ENCODE measurements at places on chromosomes 16 and 17. TPM values are rescaled to one million over a fixed set of nuclear protein-coding genes. Genes with fewer than 3 reads are reported as not detected.

The PRPF8 gene
- polyA plus RNA-seq, result 260 TPM

The ARHGDIG gene
- 4.6 TPM for polyA plus RNA-seq

DNA sequence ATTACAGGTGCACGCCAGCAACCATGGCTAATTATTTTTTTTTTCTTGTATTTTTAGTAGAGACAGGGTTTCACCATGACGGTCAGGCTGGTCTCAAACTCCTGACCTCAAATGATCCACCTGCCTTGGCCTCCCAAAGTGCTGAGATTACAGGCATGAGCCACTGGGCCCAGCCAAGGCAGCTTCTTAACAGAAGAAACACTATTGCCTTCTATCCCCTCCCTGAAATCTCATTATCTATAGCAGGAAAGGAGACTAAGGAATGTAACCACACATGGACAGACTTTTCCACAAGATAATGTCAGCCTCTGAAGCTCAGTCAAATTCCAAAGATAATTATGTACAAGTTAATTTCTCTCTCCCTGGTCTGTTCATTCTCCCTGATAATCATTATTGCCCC, 5.7 kb upstream of the ZP2 start:
- DNase-seq, result no peak

The ABCC12 gene
- not detected for polyA plus RNA-seq

- no peak for DNase-seq
Measured at GRCh38 chr16:79407005-79407404, 193.5 kb downstream of the MAF start.

The MT1M gene
- 0.27 TPM for polyA plus RNA-seq

The CALB2 gene
- polyA plus RNA-seq, result 0.11 TPM

GRCh38 chr16:30184891-30185682, 1.7 kb downstream of the CORO1A start:
- DNase-seq, result no peak

- DNase-seq, result no peak
Measured at GRCh38 chr17:80381416-80381923, 33.5 kb upstream of the ENDOV start.

DNA sequence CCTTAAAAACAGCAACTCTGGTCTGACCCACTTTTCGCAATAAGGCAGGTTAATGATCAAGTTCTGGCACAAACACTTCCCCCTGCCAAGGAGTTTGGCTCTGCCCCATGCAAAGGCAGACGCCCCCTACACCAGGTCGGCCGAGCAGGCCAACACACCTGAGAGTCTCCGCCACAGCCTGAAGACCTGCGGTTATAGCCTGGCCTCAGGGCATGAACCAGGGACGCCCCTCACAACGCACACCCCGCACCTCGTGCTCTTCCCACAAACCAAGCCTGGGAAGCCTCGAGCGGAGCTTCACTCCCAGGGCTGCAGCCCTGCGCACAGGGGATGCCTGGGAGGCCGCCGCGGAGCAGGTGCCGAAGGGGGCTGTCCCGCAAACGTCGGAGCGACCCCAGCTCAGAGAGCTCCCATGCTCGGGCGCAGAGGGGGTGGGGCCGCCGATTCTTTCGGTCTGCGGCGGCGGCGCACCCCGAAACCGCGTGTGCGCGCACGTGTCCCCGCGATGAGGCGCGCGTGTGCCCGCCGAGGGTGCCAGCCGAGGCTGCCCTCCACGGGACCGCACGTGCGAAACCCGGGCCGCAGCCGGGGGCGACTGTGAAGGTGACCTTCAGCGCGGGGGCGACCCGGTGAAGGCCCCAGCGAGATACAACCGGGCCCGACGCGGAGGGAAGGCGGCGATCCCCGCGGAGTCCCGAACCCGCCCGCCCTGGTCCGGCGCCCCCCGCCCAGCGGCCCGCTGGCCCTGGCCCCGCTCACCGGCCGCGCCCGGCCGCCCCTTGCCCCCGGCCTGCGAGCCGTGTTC, 559 bp downstream of the CLUH start:
- no peak for DNase-seq

The KRT14 gene
- polyA plus RNA-seq, result 0.24 TPM

DNA sequence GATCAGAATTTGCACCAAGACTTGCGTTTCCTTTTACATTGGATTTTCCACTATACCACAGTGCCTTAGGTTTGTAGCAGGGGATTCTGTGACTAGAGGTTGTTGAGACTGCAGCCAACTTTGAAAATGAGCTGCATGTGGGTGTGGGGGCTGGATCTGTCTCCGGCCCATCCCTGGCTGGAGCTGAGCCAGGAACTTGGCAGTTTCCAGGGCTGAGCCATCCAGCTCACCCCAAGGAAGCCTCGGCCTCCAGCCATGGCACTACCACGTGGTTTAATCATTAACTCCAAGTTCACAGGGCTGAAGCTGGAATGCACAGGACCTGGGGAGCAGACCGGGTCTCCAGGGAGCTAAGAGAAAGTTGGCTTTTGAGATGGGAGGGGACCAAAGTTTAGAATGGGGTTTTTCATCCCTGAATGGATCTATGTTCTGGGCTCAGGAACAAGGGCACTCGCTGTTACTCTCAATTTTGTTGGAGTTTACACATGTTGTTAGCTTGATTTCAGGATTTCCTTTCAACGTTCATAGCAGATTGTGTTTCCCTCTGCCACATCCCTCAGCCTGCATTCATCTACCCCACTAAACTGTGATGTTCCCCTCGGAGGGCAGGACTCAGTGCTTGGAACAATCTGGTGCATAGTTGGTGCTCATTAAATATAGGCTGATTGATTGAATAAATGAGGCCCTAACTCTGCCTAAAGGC, 42.3 kb upstream of the HNF1B start:
- no peak for DNase-seq

DNA sequence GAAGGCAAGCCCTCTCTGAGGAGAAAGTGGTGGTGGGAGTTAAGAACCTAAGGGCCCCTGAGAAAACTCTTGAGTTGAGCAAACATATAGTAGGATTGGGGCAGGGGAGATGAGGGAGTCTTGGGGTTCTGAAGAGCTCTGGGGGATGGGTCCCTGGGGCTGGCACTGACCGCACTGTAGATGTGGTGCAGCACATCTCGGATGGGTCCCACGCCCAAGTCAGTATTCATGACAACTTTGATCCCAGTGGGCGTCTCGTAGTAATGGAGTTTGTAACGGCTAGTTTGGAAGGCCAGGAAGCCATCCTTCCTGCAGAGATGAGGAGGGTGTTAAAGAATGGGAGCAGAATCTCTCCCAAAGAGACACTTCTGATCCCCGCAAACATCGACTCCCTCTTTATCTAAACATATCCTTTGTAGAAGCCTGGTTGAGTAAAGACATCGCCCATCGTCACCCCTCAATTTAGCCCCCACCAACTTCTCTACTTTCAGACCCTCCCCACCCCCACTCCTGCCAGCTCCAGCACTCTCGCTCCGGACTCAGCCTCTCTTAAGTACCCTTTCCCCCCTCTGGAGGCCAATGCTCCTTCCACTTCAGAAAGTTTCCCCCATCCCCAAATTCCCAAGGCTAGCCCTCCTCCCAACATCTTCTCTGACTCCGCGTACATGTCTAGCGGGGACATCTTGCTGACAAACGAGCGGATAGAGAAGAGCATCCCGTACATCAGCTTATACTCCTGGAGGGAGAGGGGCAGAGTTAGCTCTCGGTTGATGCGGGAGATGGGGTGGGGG, 710 bp downstream of the TRAPPC1 start:
- DNase-seq, result no peak

GRCh38 chr17:58786586-58787295, 31.1 kb downstream of the PPM1E start:
- DNase-seq, result no peak

The AGRP gene
- 0.34 TPM for polyA plus RNA-seq

The RND2 gene
- 3.7 TPM for polyA plus RNA-seq

DNA sequence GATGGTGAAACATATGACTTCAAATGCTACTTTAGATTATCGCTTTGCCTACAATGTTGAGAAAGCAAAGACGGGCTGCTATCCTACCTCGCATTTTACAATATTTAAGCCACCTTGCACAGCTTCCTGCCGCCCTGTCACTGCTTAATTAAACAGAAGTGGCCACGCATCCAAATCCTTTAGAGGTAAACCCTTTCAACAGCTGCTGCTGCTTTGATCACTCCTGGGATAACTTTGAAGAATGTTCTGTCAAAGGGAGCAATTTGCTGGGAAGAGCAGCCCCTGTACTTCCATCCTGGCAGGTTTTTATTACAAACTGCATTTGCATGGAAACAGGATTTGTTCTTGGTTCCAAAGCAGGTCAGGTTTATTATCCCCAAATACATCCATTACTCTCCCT, 24.2 kb upstream of the SSTR2 start:
- no peak for DNase-seq

- no peak for DNase-seq
Measured at GRCh38 chr17:83151442-83152226, 72.2 kb downstream of the METRNL start.

DNA sequence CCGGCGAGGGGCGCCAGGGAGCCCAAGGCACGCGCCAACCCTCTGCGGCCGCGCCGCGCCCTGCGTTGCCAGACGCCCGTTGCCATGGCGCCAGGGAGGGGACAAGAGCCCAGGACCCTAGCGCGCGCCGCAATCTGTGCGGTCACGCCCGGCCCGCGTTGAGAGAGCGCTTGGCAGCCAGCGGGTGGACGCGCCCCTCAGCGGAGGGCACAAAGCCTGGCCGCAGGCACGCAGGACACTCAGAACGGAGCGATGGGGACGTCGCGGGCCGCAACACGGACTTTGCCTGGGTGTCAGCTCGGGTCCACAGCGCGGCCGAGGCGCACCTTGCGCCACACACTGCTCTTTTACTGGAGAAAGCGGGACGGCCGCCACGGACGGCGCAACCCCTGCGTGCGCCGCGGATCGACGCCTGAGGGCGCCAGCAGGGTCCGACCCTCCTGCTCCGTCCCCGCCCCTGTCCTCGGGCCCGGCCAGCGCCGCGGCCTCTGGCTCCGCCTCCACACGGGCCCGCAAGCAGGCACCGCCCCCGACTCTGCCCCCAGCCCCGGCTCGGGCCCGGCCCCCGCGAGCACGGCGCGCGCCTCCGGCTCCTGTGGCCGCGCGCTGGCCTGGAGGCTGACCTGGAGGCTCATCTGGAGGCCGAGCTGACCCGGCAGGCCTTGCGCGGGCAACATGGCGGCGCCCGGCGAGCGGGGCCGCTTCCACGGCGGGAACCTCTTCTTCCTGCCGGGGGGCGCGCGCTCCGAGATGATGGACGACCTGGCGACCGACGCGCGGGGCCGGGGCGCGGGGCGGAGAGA, at the start of gene GFER:
Gene GFER, plus strand, starts transcription at position 650 of the 803 bp plus-strand sequence. Its CDS starts 26 bp downstream, at position 676.
- DNase-seq, result peak; percentile 84

DNA sequence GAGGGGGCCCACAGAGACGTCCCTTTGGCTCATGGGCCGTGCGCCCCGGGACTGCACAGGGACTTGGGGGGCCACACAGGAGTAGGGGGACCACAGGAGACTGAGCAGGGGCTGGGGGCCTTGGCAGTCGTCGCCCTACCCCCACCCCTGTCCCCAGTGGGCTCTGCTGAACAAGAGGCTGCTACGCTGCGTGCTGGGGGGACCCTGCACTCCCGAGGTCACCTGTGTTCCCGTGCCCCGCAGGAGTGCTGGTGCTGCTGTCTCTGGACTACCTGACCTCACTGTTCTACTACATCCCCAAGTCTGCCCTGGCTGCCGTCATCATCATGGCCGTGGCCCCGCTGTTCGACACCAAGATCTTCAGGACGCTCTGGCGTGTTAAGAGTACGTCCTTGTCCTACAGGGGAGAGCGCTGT, 14.4 kb upstream of the RNF213 start:
- no peak for DNase-seq

- DNase-seq, result no peak
Measured at GRCh38 chr16:78375055-78375679, 275.7 kb downstream of the WWOX start.

The GFAP gene
- polyA plus RNA-seq, result 0.35 TPM

GRCh38 chr17:876272-876671, 94.1 kb downstream of the MRM3 start:
- DNase-seq, result no peak

The ATP1B2 gene
- 27.3 TPM for polyA plus RNA-seq

- no peak for DNase-seq
Measured at GRCh38 chr16:5508371-5508770, 410.8 kb upstream of the EEF2KMT start.

The BEAN1 gene
- polyA plus RNA-seq, result 2.9 TPM

- no peak for DNase-seq
Measured at GRCh38 chr17:63475491-63476412, 1.1 kb upstream of the ACE start.

- DNase-seq, result no peak
Measured at GRCh38 chr16:84922351-84923120, 88.8 kb downstream of the ZDHHC7 start.

GRCh38 chr17:82920150-82920549, 80.3 kb upstream of the ZNF750 start:
- no peak for DNase-seq

DNA sequence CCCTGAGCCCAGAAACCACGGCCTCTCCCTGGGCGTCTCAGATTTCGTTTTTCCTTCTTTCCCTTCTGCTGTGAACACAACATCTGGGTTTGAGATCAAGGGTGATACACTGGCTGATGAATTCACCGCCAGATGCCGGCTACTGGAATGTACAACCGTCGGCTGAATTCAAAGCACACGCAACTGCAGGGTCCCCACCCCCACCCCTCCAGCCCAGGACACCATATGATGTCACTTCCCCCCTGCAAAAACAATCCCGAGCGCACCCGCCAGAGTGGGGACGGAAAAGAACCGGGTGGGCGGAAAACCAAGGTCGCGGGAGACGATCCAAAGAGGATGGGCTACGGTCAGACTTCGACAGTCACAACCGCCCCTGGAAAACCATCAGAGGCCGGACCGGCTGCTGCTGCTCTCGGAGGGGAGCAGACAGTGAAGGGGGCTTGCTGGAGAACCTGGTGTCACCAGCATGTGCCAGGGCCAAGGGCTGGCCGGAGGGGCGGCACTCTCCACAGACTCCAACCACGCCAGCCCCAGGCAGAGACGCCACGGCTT, 23.3 kb downstream of the CEP295NL start:
- peak; percentile 61 for DNase-seq

The PIMREG gene
- polyA plus RNA-seq, result 19.0 TPM

- no peak for DNase-seq
Measured at GRCh38 chr17:29020576-29020975, 14.7 kb upstream of the SEZ6 start.

GRCh38 chr17:45029758-45030423, 21.5 kb downstream of the DCAKD start:
- DNase-seq, result no peak

The PRDM7 gene
- 1.2 TPM for polyA plus RNA-seq

The CCL7 gene
- not detected for polyA plus RNA-seq

The C1QL1 gene
- 3.6 TPM for polyA plus RNA-seq

DNA sequence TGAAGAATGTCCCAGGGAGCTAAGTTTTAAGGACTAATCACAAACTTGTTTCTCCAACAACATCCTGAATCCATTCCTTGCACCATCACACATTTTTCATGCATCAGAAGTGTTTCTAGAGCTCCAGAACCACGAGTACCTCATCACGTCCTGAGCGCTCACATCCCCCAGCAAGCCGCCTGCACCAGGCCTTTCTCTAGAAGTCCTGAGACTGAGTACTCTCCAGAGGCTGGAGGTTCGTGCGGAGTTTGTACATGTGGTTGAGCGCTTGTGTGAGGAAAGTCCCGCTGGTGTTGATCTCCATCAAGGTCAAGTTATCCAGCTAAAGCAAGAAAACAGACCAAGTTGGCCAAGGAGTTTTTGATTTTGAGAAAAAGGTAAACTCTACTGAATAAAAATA, 10.7 kb downstream of the GINS2 start:
- no peak for DNase-seq

GRCh38 chr16:87951552-87952538, 611 bp downstream of the BANP start:
- no peak for DNase-seq

GRCh38 chr17:40399185-40399584, 18.5 kb downstream of the TOP2A start:
- no peak for DNase-seq

The SLFN11 gene
- polyA plus RNA-seq, result 28.4 TPM

The CD300LG gene
- 0.96 TPM for polyA plus RNA-seq

Measured in left renal pelvis (tissue), 4 donors.